ENCODE measurements at places on chromosomes 7 and 10.

GRCh38 chr10:72146071-72146470 lies 57.7 kb upstream of the SPOCK2 start:
- H3K27ac ChIP-seq, result no peak overlapping the region
- H3K27me3 ChIP-seq, result no peaks in the 10 kb centered on the region
- H3K4me3 ChIP-seq, result no peak overlapping the region
- no peak for DNase-seq
- H3K36me3 ChIP-seq, result peaks cover 18% of the 10 kb centered on the region
- no peaks in the 10 kb centered on the region for H3K4me1 ChIP-seq

DNA sequence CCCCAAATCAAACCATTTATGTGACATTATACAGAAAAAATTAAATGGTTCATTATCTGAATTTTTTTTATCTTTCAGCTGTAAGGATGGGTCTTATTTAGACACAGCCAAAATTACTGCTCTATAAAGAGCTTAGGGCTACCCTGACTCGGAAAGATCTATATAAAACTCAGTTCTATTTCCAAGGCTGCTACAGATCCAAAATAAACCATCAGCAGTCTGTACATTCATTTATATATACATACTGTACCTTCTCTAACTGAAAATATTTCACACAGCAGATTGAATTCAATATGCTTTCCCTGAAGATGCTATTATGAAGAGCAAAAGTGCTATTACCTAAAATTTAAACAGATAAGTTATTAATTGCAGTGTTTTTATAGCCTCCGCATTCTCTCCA lies 287.7 kb upstream of the MYO3A start:
- H3K4me1 ChIP-seq, result no peaks in the 10 kb centered on the region
- no peak for DNase-seq
- no peak overlapping the region for H3K4me3 ChIP-seq
- H3K27me3 ChIP-seq, result no peaks in the 10 kb centered on the region
- no peaks in the 10 kb centered on the region for H3K36me3 ChIP-seq

GRCh38 chr10:75765789-75766096 lies 334.3 kb downstream of the LRMDA start:
- DNase-seq, result no peak
- no peaks in the 10 kb centered on the region for H3K36me3 ChIP-seq
- H3K4me3 ChIP-seq, result no peak overlapping the region
- peaks cover 4% of the 10 kb centered on the region for H3K27me3 ChIP-seq

DNA sequence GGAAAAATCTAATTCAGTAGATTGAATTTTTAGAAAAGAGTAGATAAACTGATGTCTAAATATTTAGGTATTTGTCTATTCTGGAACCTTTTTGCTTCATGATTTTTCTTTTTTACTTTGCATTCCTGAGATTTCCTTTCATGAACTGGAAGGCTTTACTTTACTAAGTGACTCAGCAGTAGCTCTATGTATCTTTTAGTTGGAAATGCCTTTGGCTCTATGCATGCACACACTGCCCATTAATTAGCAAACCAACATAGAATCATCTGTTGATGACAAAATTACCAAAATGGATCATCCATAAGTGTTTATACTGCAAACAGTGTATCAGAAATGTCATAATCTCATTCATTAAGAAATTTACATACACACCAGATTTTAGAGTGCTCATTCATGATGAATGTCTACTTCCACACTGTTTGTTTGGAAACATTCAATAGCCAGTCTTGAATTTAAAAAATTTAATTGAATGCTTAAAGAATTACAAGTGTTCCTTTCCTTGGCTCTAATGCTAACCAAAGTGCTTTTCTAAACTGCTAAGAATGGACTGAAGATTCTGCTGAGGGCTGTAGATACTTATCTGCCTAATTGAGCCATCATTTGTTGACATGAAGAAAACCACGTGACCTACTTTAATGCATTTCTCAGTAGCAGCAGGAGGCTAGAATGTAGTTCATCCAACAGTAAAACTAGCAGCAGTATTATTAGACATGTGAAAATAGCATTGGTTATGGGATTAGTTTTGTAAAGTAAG lies 282.0 kb downstream of the ADK start:
- no peaks in the 10 kb centered on the region for H3K27me3 ChIP-seq
- peaks cover 37% of the 10 kb centered on the region for H3K4me1 ChIP-seq
- peak overlapping the region; percentile 38 for H3K27ac ChIP-seq
- DNase-seq, result no peak
- H3K36me3 ChIP-seq, result peaks cover 16% of the 10 kb centered on the region

GRCh38 chr10:25465582-25466372 lies 291.0 kb downstream of the GPR158 start:
- no peak overlapping the region for H3K4me3 ChIP-seq
- H3K4me1 ChIP-seq, result no peaks in the 10 kb centered on the region
- no peak overlapping the region for H3K27ac ChIP-seq
- no peaks in the 10 kb centered on the region for H3K27me3 ChIP-seq

GRCh38 chr7:151987748-151988529 lies 31.7 kb downstream of the GALNTL5 start:
- H3K36me3 ChIP-seq, result no peaks in the 10 kb centered on the region
- DNase-seq, result no peak
- no peak overlapping the region for H3K4me3 ChIP-seq
- H3K4me1 ChIP-seq, result peaks cover 4% of the 10 kb centered on the region
- no peak overlapping the region for H3K27ac ChIP-seq

- peaks cover 4% of the 10 kb centered on the region for H3K36me3 ChIP-seq
- H3K27ac ChIP-seq, result peak overlapping the region; percentile 97
- H3K27me3 ChIP-seq, result no peaks in the 10 kb centered on the region
- no peak overlapping the region for H3K4me3 ChIP-seq
- no peak for DNase-seq
These were observed 105.0 kb downstream of the TES start for GRCh38 chr7:116315293-116315692.

- no peaks in the 10 kb centered on the region for H3K36me3 ChIP-seq
- DNase-seq, result no peak
- H3K27me3 ChIP-seq, result peaks cover 42% of the 10 kb centered on the region
- no peaks in the 10 kb centered on the region for H3K4me1 ChIP-seq
- H3K4me3 ChIP-seq, result no peak overlapping the region
These were observed 8.1 kb upstream of the GPR85 start for GRCh38 chr7:113094517-113095249.

DNA sequence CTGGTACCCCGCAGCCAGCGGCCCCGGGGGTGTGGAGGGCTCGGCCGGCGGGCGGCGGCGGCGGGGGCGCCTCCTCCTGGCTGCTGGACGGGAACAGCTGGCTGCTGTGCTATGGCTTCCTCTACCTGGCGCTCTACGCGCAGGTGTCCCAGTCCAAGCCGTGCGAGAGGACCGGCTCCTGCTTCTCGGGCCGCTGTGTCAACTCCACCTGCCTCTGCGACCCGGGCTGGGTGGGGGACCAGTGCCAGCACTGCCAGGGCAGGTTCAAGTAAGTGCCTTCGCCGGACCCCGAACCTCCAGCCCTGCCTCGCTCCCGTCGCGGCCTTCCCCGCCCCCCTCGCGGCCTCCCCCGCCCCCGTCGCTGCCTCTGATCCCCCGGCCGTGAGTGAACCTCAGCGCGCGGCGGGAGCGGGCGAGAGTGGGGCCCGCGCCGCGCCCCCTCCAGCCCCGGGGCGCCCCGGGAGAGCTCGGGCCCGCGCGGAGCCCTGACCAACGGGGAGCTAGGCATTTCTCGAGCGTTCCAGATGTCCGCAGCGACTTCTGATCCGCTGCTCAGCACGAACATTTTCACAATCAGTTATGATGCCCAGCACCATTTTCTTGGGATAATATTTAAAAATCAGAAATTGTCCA lies 727 bp downstream of the ATRNL1 start:
- H3K4me3 ChIP-seq, result peak overlapping the region; percentile 81
- peak overlapping the region; percentile 21 for H3K27ac ChIP-seq
- H3K27me3 ChIP-seq, result no peaks in the 10 kb centered on the region
- peaks cover 18% of the 10 kb centered on the region for H3K4me1 ChIP-seq
- H3K36me3 ChIP-seq, result no peaks in the 10 kb centered on the region
- peak; percentile 85 for DNase-seq

- H3K27me3 ChIP-seq, result peaks cover 10% of the 10 kb centered on the region
- no peak overlapping the region for H3K4me3 ChIP-seq
- no peaks in the 10 kb centered on the region for H3K36me3 ChIP-seq
- DNase-seq, result no peak
These were observed 22.1 kb downstream of the ACSL5 start for GRCh38 chr10:112395809-112396530.

DNA sequence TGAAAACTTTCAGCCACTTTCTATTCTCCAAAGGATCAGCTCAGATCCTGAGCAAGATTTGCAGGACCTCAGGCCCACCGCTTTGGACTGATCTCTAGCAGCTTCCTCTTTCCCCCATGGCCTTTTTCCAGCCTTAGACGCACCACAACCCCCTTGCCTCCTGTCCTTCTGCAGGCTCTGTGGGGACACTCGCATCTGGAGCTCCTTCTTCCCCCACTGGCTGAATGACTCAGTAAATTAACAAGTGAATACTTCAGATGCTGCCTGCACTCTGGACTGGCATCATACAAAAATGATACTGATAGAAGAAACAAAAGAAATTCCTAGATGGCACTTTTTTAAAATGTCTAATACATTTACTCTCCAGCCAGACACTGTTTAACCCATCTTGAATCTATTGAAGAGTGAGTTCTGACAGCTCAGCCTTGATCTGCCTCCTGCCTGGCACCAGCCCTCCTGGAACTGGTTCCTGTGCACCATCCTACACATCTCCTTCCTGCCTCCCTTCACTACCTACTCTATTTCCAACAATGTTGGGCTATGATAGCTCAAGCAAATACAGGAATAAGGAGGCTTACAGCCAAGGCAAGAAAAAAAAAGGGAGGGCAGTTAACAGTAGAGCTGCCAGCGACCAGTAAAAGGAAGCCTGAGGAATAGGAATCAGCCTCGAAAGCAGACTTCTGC lies 3.3 kb downstream of the FRMPD2 start:
- no peak for DNase-seq
- H3K27me3 ChIP-seq, result peaks cover 41% of the 10 kb centered on the region
- no peak overlapping the region for H3K4me3 ChIP-seq
- H3K27ac ChIP-seq, result no peak overlapping the region
- no peaks in the 10 kb centered on the region for H3K36me3 ChIP-seq
- no peaks in the 10 kb centered on the region for H3K4me1 ChIP-seq

- H3K27me3 ChIP-seq, result no peaks in the 10 kb centered on the region
- no peaks in the 10 kb centered on the region for H3K36me3 ChIP-seq
- no peak overlapping the region for H3K4me3 ChIP-seq
- peaks cover 8% of the 10 kb centered on the region for H3K4me1 ChIP-seq
These were observed 268.0 kb downstream of the ZEB1 start for GRCh38 chr10:31586723-31587638.

- no peak overlapping the region for H3K4me3 ChIP-seq
- H3K36me3 ChIP-seq, result no peaks in the 10 kb centered on the region
- DNase-seq, result no peak
These were observed 38.3 kb downstream of the LRRC72 start for GRCh38 chr7:16564909-16565426.

DNA sequence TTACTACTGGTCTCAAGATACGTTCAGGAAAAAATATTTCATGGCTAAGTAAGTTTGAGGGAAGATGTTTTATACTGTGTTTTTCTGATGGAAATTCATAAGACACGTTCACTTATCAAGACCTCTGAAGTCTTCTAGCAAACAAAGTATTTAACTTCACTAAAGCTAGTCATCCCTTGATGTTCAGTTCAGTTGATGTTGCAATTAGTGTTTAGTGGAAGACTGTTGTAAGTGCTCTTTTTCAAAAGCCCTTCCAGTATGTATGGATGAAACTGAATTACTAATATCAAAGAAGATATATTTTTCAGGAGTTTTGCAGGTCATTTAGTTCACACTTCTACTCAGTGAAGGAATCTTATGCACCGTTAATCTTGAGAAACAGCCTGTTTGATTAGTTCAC lies 25.1 kb downstream of the CUL1 start:
- H3K4me1 ChIP-seq, result peaks cover 34% of the 10 kb centered on the region
- H3K27me3 ChIP-seq, result no peaks in the 10 kb centered on the region
- no peak overlapping the region for H3K27ac ChIP-seq
- DNase-seq, result no peak
- no peak overlapping the region for H3K4me3 ChIP-seq

- H3K4me1 ChIP-seq, result peaks cover 62% of the 10 kb centered on the region
- no peaks in the 10 kb centered on the region for H3K27me3 ChIP-seq
- DNase-seq, result no peak
These were observed 57.4 kb downstream of the CAV1 start for GRCh38 chr7:116582164-116582732.

GRCh38 chr7:151280388-151281019 lies 32.0 kb upstream of the SMARCD3 start:
- peaks cover 11% of the 10 kb centered on the region for H3K4me1 ChIP-seq
- H3K27me3 ChIP-seq, result peaks cover 51% of the 10 kb centered on the region
- no peak overlapping the region for H3K27ac ChIP-seq
- no peak for DNase-seq
- H3K36me3 ChIP-seq, result no peaks in the 10 kb centered on the region

DNA sequence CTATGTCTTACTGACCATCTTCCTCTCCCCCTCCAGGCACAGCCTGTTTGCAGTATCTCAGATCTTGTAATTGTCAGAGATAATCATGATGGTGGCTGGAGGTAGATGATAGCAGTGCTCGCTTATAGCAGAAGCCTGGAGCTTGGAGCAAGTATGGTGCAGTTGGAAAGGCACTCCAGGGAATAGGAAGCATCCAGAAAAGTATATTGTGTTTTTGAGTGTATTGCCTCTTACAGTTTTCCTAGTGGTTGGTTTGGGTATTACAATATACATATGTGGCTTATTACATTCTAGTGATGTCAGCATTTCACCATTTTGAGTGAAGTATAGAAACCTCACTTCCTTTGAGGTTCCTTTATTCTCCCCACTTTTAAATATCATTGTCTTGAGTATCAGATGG lies 101.5 kb downstream of the STK31 start:
- H3K4me1 ChIP-seq, result no peaks in the 10 kb centered on the region
- no peak overlapping the region for H3K4me3 ChIP-seq
- no peak overlapping the region for H3K27ac ChIP-seq
- no peak for DNase-seq
- H3K27me3 ChIP-seq, result peaks cover 2% of the 10 kb centered on the region
- H3K36me3 ChIP-seq, result no peaks in the 10 kb centered on the region

GRCh38 chr10:130232166-130233034 lies 96.2 kb downstream of the GLRX3 start:
- DNase-seq, result peak; percentile 75
- no peaks in the 10 kb centered on the region for H3K4me1 ChIP-seq
- no peaks in the 10 kb centered on the region for H3K27me3 ChIP-seq
- H3K27ac ChIP-seq, result no peak overlapping the region
- H3K36me3 ChIP-seq, result no peaks in the 10 kb centered on the region

GRCh38 chr7:121608785-121609184 lies 212.7 kb upstream of the FAM3C start:
- DNase-seq, result no peak
- no peaks in the 10 kb centered on the region for H3K27me3 ChIP-seq
- no peak overlapping the region for H3K4me3 ChIP-seq
- H3K27ac ChIP-seq, result no peak overlapping the region
- peaks cover 16% of the 10 kb centered on the region for H3K4me1 ChIP-seq
- H3K36me3 ChIP-seq, result no peaks in the 10 kb centered on the region

GRCh38 chr7:15341817-15342216 lies 220.0 kb downstream of the AGMO start:
- no peak overlapping the region for H3K4me3 ChIP-seq
- peaks cover 11% of the 10 kb centered on the region for H3K36me3 ChIP-seq
- H3K27ac ChIP-seq, result no peak overlapping the region
- no peak for DNase-seq
- H3K27me3 ChIP-seq, result no peaks in the 10 kb centered on the region
- peaks cover 2% of the 10 kb centered on the region for H3K4me1 ChIP-seq
